ENCODE measurements at places on chromosomes 6 and 20.

- DNase-seq = no peak
Measured at GRCh38 chr20:22690616-22691179, 106.3 kb upstream of the FOXA2 start.

DNA sequence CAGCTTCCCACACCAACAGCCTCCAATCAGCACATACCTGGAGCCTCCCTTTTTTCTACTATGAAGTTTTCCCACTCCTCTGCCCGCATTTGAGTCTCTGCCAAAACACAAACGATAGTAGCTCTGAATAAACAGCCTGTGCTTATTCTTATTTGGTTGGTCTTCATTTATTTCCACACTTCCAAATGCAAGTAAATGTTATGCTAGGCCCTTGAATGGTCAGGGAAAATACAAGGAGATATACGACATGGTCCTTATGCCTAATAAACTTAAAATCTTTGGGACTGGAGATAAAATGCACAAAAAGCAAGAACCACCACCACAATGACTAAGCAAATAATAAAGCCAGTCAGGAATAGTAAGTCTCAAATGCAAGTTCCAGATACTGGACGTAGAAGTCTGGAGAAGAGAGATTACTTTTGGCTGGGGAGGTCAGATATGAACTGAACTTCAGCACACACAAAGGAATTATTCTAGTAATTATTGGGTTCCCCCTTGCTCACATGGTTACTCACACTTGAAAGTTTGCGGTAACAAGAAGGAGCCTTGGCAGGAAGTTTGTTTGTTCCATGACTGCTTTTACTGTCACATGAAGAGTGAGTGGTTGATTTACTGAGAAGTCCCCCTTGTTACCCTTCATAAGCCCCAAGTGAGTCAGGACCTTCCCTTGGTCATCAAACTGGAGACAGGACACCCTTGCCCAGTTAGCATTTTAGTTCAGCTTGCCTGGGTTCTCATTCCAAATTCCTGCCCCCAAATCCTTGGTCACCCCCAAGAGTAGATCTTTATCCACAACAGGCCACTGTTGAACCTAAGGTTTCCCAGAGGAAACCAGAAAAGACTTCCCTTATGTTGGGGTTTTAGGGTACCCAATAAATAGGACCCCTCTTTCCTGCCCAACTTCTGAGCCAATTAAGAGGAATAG lies 511.2 kb upstream of the JARID2 start:
- DNase-seq = no peak

- DNase-seq = no peak
Measured at GRCh38 chr6:121395736-121396135, 39.7 kb upstream of the GJA1 start.

- no peak for DNase-seq
Measured at GRCh38 chr20:17807651-17808050, 107.9 kb downstream of the BANF2 start.

DNA sequence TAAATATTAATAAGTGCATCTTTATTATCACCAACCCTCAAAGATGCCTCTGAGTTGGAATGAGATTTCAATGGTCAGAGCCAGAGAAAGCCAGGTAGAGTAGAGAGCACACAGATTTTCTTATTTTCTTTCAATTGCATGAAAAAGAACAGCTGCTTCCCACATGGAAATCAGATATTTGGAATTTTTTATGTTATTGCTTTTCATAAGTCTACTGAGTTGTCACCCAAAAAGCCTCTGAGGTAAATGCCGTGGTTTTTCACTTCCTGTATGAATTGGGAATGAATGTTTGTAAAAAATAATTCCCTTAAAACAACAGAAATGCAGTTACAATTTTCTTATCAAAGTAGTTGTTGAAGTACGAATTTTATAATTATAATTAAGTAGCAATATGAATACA lies 563.1 kb downstream of the RFPL4B start:
- DNase-seq = no peak

- DNase-seq = no peak
Measured at GRCh38 chr6:95973976-95974375, 41.8 kb upstream of the FUT9 start.

- no peak for DNase-seq
Measured at GRCh38 chr6:108619431-108620197, 58.9 kb downstream of the FOXO3 start.

DNA sequence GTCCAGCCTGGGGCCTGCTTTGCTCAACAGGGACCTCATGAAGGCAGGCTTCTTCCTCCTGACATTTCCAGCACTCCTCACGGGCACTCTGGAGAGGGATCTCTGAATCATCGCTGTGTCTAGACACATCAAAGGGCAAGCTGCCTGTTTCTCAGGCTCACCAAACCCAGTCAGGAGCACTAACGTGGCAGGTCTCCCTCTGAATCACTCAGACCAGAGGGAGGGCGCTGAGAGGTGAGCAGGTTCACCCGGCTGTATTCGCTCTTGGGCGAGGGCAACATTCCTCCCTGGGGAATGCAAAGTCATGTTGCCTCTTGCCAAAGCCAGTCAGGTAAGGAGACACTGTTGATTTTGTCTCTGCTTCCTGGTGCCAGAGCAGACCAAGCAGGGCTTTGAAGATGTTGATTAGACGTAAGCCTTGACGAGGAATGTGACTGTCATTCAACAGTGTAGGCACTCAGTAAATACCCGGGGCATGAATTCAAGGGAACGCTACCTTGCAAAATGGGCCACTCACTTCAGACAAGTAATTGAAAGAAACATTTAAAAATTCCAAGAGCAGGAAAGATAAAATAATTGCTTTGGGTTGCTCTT lies 50.1 kb downstream of the CYP24A1 start:
- no peak for DNase-seq

DNA sequence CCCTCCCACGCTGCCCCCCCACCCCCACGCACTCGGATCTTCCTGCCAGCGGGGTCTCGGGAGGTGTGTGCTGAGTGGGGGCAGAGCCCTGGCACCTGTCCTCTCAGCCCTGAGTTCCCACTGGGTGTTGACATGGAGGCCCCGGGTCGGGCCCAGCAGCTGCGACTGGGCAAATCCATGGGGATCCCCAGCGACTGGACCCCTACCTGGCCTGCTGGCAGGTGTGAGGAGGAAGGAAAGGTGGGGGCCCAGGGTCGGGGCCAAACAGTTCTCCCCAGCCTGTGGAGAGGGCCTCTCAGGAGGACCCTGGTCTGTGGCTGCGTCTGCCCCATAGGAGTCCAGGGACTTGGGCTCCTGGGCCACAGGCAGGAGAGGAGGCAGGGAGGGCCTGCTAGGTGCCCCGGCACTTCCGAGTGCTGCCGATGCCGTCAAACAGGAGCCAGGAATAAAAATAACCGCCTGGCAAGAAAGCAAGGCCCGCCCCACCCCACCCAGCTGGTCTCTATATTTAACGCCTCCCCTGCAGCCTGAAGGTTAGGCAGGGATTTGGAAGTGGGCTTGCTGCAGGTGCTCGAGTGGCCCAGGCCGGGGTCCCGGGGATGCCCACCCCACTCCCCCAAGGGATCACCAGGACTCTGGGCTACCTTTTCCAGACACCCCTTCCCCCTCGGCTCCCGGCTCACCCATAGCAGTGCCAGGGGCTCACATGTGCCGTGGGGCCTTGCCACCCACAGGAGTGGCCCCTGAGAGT lies 1.4 kb upstream of the EEF1A2 start:
- DNase-seq = no peak

Data from stimulated activated CD8-positive, alpha-beta memory T cell treated with anti-CD3 and anti-CD28 coated beads, Interleukin-15, amount 100 ng/mL, for 24 hours (primary cell).